Fibroblast of skin of left biceps (primary cell): ENCODE measurements at places on chromosomes 16 and 17.

- DNase-seq, result no peak
Measured at GRCh38 chr16:25747160-25747758, 55.5 kb downstream of the HS3ST4 start.

- DNase-seq, result no peak
Measured at GRCh38 chr17:68205808-68206720, 41.8 kb upstream of the AMZ2 start.

DNA sequence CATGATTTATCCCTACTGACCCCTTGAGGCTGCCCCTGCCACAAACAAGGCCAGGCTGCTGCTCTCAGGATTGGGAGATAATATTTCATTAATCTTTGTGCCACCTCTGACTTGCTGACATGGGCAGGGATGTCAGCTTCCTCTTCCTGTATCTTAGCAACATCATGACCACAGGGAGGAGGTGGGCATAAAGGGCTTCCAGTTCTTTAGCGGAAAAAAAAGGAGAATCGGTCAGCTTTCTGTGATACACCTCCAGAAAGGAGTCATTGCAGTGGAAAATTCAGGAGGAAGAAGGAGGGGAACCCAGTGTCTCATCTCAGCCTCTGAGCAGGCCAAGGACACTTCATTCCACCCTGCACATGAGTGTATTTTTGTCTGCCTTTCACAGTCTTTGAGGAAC lies 206.8 kb upstream of the SDK2 start:
- DNase-seq, result no peak

DNA sequence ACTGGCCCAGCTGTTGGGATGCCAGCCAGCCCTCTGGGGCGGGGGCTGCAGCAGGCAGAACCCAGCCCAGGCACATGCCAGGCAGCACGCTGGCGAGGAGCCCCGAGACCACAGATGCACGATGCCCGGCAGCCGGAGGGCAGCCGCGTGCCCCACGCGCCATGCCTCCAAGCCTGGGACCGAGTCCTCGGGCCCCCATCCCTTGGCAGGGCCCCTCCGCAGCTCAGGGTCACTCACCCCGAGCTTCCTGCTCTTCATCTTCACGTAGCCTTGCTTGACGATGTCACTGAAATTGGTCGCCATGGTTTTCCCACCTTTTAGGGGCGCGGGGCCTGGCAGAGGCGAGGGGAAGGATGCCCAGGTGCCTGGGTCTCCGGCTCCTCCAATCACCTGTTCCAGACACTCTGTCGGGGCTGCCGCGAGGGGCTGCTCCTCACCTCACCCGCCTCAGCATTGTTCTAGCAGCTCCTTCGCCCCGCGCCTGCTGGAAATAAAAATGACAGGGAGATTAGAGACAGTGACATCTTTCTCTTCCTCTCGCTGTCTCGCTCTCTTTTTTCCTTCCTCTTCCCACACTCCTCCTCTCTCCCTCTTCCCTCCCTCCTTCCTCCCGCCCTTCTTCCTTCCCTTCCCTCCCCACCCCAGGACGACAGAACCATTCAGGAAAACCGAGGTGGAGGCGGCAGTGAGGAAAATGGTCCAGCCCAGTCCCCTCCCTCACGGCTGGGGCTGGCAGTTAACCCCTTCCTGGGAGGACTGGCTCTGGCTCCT lies 6.9 kb downstream of the DOK4 start:
- DNase-seq, result peak; percentile 33

GRCh38 chr16:81583893-81584631 lies 139.5 kb downstream of the CMIP start:
- no peak for DNase-seq

DNA sequence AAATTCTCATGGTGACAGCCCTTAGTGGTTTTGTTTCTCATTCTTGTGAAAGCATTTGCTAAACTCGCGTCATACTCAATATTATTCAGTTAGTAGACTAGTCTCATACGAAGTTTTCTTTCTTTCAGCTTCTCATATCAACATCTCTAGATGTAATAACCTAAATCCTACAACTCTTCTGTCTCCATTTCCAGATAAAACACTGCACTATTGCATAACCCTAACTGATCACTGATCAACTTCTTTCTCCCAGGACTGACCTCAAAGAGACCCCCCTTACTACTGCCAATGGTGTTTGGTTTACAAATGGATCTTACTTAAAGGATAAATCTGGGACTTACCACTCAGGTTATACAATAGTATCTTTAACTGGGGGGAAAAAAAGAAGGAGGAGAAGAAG lies 36.3 kb upstream of the TEKT1 start:
- DNase-seq, result no peak

DNA sequence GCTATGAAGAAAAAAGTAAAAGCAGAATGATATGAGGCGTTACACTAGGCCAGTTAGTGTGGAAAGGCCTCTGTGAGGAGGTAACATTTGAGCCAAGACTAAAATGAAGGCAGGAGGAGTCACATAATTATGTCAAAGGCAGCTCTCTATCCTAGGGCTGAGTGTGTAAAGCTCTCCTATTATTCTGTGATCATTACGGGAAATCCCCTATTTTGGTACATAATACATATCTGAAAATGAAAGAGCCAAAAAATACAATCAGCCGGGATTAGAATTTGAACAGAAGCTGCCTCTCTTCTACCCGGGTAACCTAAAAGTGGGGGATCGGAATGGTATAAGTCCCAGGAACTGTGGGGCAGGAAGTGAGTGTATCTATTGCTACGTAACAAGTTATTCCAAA lies 27.1 kb downstream of the HEATR3 start:
- DNase-seq, result no peak

- DNase-seq, result no peak
Measured at GRCh38 chr17:1718362-1719165, 5.9 kb upstream of the WDR81 start.

DNA sequence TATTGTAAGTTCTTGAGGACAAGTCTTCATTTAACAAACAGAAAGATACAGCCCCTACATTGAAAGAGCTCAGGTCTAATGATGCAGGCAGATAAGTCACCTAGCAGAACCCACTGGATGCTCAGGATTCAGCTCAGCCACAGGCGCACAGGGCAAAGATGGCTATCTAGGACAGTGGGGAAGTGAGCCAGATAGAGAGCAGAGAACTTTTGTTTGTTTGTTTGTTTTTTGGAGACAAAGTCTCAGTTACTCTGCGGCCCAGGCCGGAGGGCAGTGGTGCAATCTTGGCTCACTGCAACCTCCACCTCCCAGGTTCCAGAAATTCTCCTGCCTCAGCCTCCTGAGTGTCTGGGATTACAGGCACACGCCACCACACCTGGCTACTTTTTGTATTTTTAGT lies 20.4 kb downstream of the METTL2A start:
- no peak for DNase-seq

- DNase-seq, result no peak
Measured at GRCh38 chr16:57516176-57516725, 20.1 kb downstream of the CCDC102A start.

GRCh38 chr17:40795019-40795667 lies 4.6 kb downstream of the KRT28 start:
- DNase-seq, result no peak

DNA sequence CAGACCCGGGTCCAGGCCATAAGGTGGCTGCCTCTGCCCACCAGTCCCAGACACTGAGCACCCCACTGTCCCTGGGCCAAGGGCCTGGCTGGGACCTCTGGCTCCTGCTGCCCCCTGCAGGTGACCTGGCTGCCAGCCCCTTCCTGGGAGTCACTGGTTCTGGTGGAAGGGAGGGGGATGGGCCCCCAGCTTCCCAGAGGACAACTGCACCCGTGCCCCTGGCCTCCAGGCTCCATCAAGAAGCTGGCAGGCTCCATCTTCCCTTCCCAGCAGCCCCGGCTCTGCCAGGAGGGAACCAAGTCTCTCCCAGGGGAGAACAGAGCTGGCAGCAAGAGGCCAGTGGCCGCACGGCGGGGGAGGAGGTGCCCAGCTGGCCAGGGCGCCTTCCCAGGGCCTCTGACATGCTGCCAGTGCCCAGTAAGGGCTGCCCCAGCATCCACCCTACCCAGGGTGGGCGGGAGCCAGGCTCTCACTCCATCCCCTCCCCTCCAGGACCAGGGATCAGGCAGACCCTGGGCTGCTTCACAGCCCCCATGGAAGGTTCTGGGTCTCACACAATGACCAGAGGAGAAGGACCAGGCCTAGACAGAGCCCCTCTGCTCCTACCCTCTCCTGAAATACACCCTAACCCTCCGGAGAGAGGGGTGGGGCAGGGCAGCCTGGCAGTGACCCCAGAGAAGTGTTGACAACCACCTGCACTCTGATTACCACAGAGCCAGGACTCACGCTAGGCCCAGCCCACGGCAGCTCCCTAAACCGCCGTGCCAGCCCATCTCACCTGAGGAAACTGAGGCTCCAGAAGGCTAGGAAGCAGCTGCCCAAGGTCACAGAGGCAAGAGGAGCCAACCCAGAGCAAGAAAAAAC lies 3.6 kb downstream of the CLUH start:
- DNase-seq, result no peak

DNA sequence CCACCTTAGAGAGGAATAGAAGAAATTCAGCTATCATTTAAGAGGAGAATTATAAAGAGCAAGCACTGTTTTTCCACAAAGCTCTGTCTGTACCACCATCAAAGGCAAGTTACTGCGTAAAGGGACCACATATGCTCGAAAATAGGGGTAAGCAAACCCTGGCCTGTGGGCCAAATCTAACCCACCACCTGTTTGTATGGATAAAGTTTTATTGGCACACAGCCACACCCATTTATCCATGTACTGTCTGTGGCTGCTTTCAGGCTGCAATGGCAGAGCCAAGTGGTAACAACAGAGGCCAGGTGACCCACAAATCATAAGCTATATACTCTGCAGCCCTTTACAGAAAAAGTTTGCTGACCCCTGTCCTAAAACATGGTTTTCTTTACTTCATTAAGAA lies 180.3 kb downstream of the MRTFB start:
- DNase-seq, result no peak

GRCh38 chr17:39759204-39759603 lies 21.5 kb downstream of the GRB7 start:
- no peak for DNase-seq

- DNase-seq, result peak; percentile 19
Measured at GRCh38 chr17:43846221-43846712, 709 bp upstream of the CD300LG start.

DNA sequence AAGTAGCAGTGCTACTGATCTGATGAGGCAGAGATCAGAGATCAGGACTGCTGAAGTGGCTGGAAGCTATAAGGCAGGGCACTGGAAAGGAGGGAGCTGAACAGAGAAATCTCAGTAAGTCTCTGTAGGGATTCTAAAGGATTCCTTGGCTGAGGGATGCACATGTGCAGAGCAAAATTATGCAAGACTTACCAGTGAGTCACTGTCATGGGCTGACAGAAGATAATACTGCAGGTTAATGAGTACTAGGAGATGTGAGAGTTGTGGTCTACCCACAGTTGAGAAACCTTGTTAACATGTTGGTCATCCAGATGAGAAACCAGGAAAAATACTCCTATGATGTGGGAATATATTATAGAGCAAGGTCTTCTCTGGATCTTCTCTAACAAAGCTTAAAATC lies 378.1 kb downstream of the HAPSTR1 start:
- DNase-seq, result no peak

GRCh38 chr16:1784977-1785845 lies 2.5 kb downstream of the NUBP2 start:
- no peak for DNase-seq

DNA sequence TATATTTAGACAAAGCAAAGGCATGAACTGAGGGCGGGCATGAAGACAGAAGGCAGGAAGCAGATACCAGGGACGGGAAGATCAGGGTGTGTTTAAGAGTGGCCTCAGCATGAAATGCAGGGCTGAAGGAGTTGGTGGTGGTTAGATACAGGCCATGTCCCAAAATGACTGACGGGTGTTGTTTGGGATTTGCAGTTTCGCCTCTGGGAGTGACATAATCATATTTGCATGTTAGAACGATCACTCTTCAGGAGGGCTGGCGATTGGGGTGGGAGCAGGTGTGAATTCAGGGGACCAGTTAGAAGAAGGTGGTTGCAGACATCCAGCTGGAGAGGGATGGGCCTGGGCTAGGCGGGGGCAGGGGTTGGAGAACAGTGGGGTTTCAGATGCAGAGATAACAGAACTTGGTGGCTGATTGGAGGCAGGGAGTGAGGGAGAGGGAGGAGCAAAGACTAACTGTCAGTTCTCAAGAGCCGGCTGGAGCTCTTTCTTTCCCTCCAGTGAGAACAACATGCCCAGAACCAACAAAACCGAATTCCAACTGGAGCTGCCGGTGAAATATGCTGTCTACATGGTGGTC lies 27.2 kb upstream of the ITGAX start:
- no peak for DNase-seq

- no peak for DNase-seq
Measured at GRCh38 chr16:1634541-1634940, 22.4 kb downstream of the CRAMP1 start.

- no peak for DNase-seq
Measured at GRCh38 chr17:57557416-57557815, 187.7 kb downstream of the CCDC182 start.

GRCh38 chr17:80916246-80916645 lies 75.4 kb upstream of the CHMP6 start:
- DNase-seq, result no peak
